Esophagus squamous epithelium (tissue), 5 donors: ENCODE measurements at places on chromosomes 2 and 18.

- DNase-seq, result no peak
These were observed 53.0 kb downstream of the NCKAP5 start for GRCh38 chr2:133515271-133515670.

- DNase-seq, result no peak
These were observed 142.2 kb downstream of the BCL11A start for GRCh38 chr2:60411295-60411694.

DNA sequence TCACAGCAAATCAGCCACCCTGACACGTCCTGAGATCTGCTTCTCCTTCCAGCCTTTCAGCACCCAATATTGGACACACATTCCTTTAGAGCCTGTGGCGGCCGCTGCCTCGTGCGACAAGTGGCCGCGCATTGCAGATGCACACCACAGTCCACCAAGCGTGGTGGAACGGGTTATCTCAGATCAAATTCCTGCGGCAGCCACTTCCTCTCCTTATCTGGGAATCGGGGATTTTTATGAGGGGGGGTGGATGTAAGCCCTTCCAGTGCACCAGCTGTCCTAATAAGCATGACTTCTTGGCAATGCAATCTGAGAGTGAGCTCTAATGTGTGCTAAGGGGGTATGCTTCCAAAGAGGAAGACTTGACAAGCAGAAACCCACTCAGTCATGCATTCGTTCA lies 18.3 kb upstream of the BMP10 start:
- no peak for DNase-seq

GRCh38 chr2:125979886-125980285 lies 676.1 kb upstream of the GYPC start:
- DNase-seq, result no peak

DNA sequence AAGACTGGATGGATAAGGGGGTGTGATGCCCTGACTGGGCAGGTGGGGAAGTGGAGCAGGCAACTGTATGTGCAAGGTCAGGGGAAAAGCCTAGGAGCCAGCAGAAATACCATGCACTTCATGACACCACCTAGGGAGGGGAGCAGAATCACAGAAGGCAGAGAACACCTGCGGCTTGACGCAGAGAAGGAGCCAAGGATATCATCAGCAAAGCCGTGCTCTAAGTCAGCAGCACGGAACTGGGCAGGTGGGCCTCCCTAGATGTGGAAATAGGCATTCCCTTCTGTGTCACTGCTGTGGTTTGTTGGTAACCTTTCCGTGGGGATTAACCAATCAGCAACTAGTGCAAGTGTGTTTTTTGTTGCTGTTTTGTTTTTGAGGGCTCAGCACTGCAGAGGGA lies 41.3 kb downstream of the HDLBP start:
- DNase-seq, result no peak
